ENCODE measurements at places on chromosomes 13 and 19. TPM values are rescaled to one million over a fixed set of nuclear protein-coding genes. Genes with fewer than 3 reads are reported as not detected.

FAM124A gene
- total RNA-seq, result 0.76 TPM

SULT2B1 gene
- total RNA-seq, result 5.3 TPM

TBXA2R gene
- total RNA-seq, result not detected

ZNF836 gene
- 21.6 TPM for total RNA-seq

C19orf18 gene
- 2.5 TPM for total RNA-seq

CCDC70 gene
- not detected for total RNA-seq

FFAR2 gene
- total RNA-seq, result 2.2 TPM

ADAMTSL5 gene
- total RNA-seq, result 10.6 TPM

POLR1G gene
- total RNA-seq, result 7.2 TPM

RGL3 gene
- 44.8 TPM for total RNA-seq

GRIK5 gene
- total RNA-seq, result 5.8 TPM

MAP1S gene
- total RNA-seq, result 87.1 TPM

U2AF2 gene
- total RNA-seq, result 232 TPM

ATP8B3 gene
- 0.48 TPM for total RNA-seq

PRR22 gene
- total RNA-seq, result 5.2 TPM

CEACAM4 gene
- total RNA-seq, result not detected

ZNF180 gene
- 12.4 TPM for total RNA-seq

NHLRC3 gene
- 17.3 TPM for total RNA-seq

ZNF471 gene
- not detected for total RNA-seq

SULT2A1 gene
- total RNA-seq, result 4.4 TPM

TMEM145 gene
- 0.88 TPM for total RNA-seq

VASP gene
- total RNA-seq, result 73.0 TPM

All from type B pancreatic cell (in vitro differentiated cells).